ENCODE measurements at places on chromosomes 1 and 21.
A peak's percentile ranks its signal among the peaks of the same experiment; 100 is the strongest.

DNA sequence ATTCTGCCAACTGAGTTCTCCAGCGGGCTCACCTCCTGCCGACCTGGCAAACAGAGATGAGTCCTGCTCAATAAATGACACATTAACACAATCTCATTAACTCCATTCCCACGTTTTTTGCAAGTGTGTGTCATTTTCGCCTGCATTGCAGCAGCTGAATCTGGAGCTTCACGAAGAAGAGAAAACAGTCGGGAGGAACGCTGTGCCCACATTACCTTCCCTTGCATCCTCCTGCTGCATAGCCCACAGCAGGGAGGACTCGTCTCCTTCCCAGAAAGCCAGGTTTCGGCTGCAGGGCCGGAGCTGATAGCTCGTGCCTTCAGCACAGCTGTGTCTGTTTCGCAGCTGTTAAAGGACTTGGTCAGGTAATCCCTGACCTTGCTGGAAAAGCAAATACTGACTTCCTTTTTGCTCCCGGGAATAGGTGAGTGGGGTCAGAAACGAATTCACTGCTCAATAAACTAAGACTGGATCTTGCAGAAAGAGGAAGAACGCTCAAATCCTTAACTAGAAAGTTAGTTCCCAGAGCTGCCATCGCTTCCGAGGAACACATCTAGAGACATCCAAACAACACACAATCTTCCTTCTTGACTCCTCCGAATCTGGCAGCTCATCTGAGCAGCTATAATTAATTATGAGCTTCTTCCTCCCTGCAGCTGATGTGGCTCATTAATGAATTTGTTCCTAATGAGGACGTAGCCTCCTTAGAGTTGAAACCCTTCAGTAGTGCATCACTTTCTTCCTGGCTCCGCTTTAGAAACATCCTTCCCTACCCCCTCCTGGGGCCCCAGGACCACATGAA lies 33.0 kb downstream of the KANK4 start:
- no peak for DNase-seq

GRCh38 chr1:172270605-172271004 lies 149.9 kb upstream of the C1orf105 start:
- DNase-seq, result no peak

- no peak for DNase-seq
These were observed 670 bp downstream of the RAB3B start for GRCh38 chr1:51989582-51990477.

DNA sequence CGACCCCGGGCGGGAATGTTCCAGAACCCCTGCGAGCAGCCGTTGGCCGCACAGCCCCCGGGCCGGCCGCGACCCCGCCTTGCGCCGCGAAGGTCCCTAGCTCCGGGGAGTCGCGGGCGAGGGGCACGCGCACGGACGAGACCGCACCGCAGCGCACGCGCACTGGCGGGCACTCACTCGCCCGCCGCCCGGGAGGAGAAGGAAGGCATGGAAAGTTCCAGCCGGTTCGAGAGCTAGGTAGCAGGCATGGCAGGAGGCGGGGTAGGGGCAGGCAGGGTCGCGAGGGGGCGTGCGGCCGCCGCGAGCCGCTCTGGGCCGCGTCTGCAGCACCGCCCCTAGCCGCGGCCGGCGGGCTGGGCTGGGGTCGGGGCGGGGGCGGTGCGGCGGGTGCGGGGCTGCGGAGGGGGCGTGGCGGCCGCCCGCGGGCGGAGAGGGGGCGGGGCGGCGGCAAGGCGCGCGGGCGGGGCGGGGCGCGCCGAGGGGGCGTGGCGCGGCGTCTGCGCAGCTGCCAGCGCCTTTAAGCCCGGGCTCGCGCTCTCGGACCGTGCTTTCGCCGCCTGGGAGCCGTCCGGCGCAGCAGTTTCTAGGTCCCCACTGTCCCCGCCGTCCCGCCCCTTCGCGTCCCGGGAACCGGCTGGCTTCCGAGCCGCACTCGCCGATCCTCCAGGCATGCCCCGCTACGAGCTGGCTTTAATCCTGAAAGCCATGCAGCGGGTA lies at the start of the genes MRPS6 and SLC5A3:
Gene MRPS6, plus strand, starts transcription at position 547 of the 717 bp plus-strand sequence. Its CDS starts 123 bp downstream, at position 670.
Gene SLC5A3, plus strand, starts transcription at position 547 of the 717 bp plus-strand sequence. CDS start 21,621 bp downstream, outside the sequence.
- peak; percentile 61 for DNase-seq

DNA sequence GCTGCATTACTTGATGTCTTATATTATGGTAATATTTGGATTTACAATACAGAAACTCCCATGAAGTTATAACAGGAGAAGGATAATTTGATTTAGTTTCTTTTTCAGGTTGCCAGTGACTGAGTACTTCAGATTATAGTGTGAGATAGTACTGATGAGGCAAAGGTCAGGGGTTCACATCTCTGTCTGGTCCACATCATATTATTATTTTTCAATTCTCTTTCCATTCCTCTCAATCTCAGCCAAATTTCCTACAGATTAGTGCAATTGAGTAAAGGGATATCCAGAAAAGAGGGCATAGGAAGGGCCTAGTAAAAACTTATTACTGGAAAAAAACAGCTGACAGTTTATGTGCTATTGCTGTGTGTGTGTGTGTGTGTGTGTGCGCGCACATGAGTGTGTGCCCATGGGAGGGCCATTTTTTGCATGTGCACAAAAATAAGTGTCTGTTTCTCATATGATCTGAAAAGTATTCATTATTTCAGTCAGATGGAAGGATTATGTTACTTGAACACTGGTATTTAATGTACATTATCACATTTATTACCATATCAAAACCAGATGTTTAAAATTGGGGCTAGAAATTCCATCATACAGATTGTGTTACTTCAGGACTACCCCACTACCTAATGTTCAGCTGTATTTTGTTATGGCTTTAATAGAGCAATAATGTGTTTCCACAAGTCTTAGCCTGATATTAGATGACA lies 78.3 kb upstream of the KCNK2 start:
- no peak for DNase-seq

DNA sequence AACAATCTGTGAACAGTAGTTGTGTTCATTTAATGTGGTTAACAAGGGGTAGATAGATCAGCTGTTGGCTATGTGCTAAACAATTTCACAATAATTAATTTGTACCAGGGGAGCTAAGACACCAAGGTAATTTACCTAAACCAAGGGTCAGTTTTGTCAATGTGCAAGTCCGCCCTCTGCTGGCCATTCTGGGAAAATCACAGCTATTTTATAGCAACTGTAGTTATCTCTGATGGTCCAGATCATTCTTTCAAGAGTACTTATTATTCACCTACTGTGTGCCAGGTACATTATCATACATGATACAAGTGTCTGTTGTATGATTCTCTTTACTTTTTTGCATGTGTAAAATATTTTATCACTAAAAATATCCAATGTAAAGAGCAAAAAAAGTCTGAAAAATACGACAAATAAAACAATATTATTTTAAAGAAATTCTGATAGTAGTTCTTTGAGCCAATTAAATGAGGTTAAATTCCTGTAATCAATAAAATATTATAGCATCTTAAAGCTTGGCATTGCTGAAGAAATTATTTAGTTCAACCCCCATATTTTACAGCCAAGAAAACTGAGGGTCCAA lies 312.3 kb upstream of the FAM78B start:
- peak; percentile 56 for DNase-seq

DNA sequence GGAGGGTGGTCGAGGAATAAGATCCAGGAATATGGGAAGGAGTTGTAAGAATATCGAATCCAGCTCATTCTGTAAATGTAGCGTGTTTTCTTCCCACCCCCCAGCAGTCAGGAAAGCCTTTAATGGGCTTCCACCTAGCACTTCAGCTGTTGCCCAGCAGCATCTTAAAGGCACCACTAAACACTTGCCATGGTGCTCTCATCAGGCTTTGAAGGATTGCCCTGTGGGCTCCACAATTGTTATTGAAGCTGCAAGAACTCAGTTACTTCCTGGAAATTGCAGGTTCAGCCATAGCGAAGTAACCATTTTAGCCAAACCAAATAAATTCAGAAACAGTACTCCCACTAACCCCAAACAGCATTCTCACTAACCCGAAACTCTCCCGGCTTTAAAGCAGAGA lies 511.2 kb downstream of the PLPP3 start:
- DNase-seq, result no peak
